ENCODE measurements at places on chromosomes 5 and 9.

GRCh38 chr9:12739014-12739652, 35.7 kb upstream of the LURAP1L start:
- no peak for DNase-seq

DNA sequence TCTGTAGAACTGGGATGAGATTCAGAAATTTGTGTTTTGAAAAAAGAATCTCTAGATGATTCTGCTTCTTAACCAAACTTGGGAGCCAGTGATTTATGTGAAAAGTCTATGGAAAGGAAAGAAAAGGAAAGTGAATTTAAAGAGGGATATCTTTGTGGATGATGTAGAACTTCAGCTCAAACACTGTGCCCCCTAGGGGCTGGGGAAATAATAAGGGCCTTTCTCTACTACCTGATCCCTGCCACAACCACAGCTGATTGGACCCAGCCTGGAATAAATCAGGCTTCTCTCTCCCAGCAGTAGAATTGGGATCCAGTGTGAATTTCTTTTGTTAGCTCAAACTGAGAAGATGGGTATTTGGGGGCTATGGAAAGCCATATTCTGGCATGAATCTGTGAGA, 155.0 kb downstream of the PRELID2 start:
- no peak for DNase-seq

- no peak for DNase-seq
Measured at GRCh38 chr5:21774801-21775200, 1078.3 kb downstream of the CDH12 start.

GRCh38 chr5:100676817-100677631, 141.8 kb downstream of the FAM174A start:
- DNase-seq, result no peak

GRCh38 chr9:95142315-95142714, 175.2 kb downstream of the FANCC start:
- DNase-seq, result no peak

- no peak for DNase-seq
Measured at GRCh38 chr5:89826938-89827337, 582.6 kb downstream of the CETN3 start.

GRCh38 chr5:173679909-173680630, 63.6 kb upstream of the BOD1 start:
- no peak for DNase-seq

- DNase-seq, result no peak
Measured at GRCh38 chr5:147245381-147246165, 10.7 kb downstream of the STK32A start.

DNA sequence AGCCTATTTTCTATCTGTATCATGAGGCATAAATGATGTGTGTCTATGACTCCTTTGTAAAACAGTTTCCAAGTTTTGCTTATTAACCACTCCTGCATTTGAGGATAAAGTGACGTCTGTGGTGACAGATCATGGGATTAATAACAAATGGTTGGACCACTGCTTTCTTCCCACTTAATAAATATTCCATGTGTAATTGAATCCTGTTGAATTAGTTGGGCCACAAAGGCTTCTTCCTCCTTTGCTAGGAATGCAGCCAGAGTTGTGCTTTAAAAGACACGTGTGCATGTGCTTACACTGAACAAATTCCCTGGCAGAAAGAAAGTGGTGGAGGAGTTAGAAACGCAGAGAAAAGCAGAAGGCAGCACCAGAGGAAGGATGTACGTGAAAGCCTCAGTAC, 150.2 kb downstream of the ACTBL2 start:
- no peak for DNase-seq

DNA sequence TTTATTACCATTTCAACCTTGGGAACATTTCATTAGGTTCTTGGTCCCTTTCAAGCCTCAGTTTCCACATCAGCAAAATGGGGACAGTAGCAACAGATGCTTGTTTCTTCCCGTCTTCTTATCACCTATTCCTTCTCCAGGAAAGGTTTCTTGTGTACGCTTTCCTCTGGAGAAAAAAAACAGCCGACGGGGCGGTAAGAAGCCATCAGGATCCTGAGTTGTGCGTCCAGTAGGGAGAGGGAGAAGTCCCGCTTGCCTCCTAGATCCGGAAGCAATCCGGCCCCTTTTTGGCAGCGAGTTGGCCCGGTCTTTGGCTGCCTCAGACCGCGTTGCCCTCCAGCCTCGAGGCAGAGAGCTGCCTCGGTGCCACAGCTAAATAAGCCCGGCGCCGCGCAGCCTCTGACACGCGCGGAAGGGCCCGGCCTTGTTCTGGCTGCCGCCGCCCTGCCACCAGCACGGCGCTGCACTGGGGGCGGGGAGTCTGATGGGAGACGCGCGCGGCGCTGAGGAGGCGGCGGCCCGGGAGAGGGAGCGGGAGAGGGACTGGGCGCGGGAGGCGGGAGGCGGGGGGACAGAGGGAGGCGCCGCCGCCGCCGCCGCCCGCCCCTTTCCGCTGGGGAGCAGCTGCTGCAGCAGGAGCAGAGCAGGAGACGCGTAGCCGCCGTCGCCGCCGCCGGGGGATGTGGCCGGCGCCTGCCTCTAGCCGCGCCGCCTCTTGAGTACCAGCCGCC, at the start of gene SLC44A1:
Gene SLC44A1, plus strand, starts transcription at position 649 of the 731 bp plus-strand sequence. CDS start 218 bp downstream, outside the sequence.
- DNase-seq, result peak; percentile 92

DNA sequence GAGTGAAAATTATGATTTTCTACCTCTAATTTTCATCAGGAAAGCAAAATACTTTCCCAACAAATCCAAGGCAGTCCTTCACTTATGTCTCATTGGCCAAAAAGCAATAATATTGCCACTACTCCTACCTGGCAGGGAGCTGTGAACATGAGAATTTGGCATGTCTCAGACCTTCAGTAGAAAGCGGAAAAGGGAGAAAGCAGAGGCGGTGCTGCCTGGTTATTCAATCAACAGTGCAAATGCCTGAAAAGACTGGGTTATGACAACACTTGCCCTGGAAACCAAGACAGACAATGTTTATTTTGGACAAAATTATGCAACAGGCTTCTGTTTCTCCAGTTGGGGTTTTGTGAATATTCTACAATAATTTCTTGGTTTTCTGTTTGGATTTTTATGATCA, 194.4 kb downstream of the TAF11L14 start:
- DNase-seq, result no peak

DNA sequence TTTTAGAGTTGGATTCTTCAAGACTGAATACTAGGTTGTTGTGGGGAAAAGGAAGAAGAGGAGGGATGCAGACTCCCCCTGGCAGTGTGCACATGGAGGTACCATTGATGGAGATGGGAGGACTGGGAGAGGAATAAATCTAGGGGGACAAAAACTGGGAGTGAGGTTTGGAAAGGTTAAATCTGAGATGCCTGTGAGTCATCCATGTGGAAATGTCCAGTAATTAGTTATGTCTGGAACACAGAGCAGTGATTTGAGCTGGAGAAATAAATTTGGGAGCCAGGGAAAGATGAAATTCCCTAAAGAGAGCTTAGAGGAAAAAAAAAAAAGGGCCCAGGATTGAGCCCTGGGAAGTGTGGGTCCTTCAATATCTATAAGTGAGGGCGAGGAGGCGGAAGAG, 8.0 kb upstream of the CCIN start:
- DNase-seq, result no peak

- DNase-seq, result no peak
Measured at GRCh38 chr5:120765189-120765588, 301.1 kb downstream of the PRR16 start.

- DNase-seq, result no peak
Measured at GRCh38 chr9:126587187-126588185, 26.2 kb upstream of the LMX1B start.

- no peak for DNase-seq
Measured at GRCh38 chr9:78393340-78393739, 96.4 kb downstream of the PSAT1 start.

DNA sequence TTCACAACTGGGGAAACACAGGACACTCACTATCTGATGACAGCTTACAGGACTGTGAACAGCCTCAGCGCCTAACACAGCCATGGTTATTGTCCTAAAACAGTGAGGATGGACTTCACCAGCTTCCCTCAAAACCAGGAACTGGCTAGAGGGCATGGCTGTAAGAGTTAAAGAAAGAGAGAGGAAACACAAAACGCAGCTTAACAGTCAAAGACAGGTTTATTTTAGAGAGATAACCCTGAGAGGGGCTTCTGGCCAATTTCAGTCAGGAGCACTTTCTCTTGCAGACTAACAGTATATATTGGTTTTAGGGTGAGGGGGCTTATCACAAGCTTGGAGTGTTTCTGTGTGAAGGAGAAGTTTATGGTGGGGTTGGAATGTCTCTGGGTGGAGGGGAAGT, 35.7 kb upstream of the RANBP17 start:
- DNase-seq, result no peak

DNA sequence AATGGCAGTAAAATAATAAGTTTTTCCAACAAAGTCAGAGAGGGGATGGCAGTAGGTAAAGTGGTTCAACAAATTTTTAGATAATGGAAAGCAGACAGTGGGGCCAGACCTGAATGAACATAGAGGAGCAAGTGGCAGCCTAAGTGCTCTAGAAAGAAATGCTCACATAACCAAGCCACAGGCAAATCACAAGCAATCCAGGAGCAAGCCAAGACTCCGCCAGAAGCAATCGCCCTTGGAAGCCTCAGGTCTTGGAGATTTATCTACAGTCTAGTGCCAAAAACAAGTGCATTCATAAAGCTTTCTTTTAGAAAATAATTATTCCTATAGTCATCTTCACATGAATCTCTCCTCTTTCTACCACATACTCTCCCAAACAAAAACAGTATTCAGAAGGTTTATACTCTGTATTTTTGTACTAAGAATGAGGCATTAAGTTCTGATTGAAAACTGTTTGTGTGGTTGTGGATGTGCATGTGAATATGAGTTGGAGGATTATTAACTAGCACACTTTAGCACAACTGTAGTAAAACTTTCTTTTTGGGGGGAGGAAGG, 375.5 kb downstream of the CDH9 start:
- no peak for DNase-seq

DNA sequence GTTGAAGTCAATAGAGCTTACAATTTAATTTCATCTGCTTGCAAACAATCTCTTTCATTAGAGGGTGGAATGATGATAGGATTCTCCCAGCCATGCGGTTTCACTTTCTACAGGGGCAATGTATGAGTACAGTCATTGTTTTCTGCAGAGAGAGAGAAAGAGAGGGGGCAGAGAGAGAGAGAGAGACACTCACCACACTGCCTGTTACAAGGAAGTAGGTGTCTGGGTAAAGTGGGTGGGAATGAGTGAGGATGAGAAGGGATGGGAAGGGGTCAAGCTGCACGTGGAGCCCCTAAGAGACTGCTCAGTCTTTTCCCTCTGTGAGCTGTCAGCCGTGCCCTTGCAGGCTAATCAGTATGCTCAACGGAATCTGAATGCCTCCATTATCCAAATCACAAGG, 454.3 kb downstream of the KDM4C start:
- no peak for DNase-seq

- no peak for DNase-seq
Measured at GRCh38 chr9:72661401-72662135, 140.2 kb downstream of the TMC1 start.

GRCh38 chr5:106171708-106172107, 1499.0 kb downstream of the EFNA5 start:
- no peak for DNase-seq

DNA sequence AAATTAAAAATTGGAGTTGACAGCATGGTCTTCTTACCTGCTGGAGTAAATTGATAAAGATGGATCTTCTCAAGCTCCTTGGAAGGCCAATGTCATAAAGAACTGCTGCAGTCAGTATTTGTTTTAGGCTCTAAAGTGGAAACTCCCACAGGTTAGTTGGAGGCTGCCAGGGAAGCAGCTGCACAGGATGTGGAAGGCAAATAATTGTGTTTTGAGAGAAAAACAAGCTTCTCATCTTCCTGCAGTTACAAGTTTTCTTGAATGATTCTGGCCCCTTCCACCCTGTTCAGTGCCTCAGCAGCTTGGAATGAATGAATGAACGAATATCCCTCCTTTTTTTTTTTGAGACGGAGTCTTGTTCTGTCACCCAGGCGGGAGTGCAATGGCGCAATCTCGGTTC, 13.9 kb downstream of the MROH2B start:
- DNase-seq, result no peak

DNA sequence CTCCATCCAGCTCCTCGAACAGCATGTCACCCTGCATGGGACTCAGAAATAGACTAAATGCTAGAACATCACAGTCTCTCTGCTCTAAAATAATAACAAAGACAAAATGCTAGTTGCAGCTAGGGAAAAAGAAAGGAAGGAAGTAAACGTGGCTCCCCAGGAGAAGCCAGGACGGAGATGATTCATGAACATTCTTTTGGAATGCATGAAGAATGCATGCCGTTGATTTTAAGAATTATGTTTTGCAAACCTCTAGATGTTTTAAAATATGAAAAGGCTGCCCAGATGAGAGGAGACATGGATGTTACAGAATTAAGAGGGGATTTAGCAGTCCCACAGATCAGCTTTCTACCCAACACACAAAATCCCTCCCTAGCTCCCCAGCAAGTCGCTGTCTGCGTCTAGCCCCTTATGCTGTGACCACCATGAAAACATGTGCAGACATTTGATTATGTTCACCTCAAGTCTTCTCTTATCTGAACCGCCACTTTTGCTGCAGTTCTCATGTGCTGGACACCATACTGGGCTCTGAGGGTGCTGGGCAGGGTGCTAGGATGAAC, 139.4 kb upstream of the LMX1B start:
- no peak for DNase-seq

DNA sequence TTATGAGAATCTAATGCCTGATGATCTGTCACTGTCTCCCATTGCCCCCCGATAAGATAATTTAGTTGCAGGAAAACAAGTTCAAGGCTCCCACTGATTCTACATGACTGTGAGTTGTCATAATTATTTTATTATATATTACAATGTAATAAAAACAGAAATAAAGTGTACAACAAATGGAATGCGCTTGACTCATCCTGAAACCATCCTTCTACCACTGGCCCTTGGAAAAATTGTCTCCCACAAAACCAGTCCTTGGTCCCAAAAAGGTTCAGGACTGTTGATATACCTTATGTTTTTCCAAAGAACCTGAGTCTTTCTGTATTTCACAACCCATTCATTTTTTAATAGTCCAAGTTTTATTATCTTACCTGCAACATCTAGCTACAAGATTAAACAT, 403.5 kb downstream of the TAF11L14 start:
- DNase-seq, result no peak

GRCh38 chr9:128685636-128686489, 3.2 kb upstream of the SET start:
- DNase-seq, result no peak

GRCh38 chr9:111458139-111459009, 25.8 kb downstream of the ECPAS start:
- no peak for DNase-seq

GRCh38 chr9:120303519-120303918, 276.4 kb downstream of the CDK5RAP2 start:
- no peak for DNase-seq

DNA sequence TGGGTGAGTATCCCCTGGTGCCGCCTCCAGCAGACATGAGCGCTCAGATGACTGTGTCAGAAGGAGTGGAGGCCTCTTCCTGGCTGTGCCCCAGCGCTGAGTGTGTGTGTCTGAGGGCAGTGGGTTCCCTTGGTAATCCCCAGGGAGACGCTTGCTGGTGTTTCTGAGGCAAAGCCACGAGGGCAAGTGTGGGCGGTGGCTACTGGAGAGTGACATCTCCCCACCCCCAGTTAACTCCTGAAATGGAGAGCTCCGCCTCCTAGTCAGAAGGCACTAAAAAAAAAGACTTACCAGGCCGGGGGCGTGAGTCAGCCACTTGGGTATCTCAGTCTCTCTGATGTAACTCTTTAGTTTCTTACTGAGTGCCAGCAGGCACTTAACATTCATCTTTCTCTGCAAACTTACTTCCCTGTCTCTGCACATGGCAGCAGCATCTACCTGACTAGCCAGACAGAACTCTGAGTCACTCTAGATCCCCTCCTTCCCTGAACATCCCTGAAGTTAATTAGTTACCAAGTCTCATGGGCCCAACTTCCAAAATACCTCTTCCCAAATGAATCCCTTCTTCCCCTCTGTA, 19.3 kb downstream of the ORM2 start:
- peak; percentile 90 for DNase-seq

- no peak for DNase-seq
Measured at GRCh38 chr9:15357050-15357653, 50.1 kb upstream of the TTC39B start.
